ENCODE measurements at places on chromosomes 4 and X.
A peak's percentile ranks its signal among the peaks of the same experiment; 100 is the strongest.

GRCh38 chrX:10603612-10604011, 16.8 kb downstream of the MID1 start:
- DNase-seq: no peak

- no peak for DNase-seq
Measured at GRCh38 chrX:68299898-68300297, 133.4 kb downstream of the OPHN1 start.

DNA sequence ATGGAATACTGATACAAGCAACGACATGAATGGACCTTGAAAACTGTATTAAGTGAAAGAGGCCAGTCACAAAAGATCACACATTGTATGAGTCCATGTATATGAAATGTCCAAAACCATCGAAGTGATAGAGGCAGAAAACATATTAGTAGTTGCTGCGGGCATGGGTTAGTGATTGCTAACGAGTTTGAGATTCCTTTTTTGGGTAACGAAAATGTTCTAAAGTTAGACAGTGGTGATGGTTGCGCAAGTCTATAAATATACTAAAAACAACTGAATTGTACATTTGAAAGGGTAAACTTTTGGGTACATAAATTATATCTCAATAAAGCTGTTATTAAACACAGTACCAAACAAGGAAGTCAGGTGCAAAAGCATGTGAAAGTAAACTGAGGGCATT, 234.5 kb downstream of the FBXW7 start:
- no peak for DNase-seq

GRCh38 chr4:140865253-140866217, 109.3 kb upstream of the TBC1D9 start:
- DNase-seq: peak; percentile 6

- peak; percentile 25 for DNase-seq
Measured at GRCh38 chrX:9569876-9570301, 105.0 kb downstream of the TBL1X start.

GRCh38 chr4:121183361-121183760, 19.2 kb upstream of the TNIP3 start:
- DNase-seq: no peak

- no peak for DNase-seq
Measured at GRCh38 chr4:120158046-120158445, 91.4 kb upstream of the MAD2L1 start.

- DNase-seq: no peak
Measured at GRCh38 chr4:23884741-23885140, 5.1 kb downstream of the PPARGC1A start.

DNA sequence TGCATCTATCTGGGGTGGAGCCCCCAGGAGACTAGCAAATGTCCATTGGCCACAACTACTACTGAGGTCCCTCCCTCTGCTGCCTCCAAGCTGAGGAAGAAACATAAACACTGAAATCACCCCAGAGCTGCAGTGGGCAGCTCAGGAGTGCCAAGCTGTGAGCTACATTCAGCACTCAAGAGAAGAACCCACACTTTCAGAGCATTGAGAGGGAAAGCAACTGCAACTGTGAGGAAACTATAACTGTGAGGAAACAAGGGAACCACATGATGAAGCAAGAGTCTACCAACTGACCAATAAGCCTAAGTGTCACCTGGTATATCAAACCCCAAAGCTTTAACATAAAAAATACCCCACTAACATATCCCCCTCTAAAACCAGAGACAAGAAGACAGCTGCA, 373.5 kb upstream of the TACR3 start:
- DNase-seq: no peak

DNA sequence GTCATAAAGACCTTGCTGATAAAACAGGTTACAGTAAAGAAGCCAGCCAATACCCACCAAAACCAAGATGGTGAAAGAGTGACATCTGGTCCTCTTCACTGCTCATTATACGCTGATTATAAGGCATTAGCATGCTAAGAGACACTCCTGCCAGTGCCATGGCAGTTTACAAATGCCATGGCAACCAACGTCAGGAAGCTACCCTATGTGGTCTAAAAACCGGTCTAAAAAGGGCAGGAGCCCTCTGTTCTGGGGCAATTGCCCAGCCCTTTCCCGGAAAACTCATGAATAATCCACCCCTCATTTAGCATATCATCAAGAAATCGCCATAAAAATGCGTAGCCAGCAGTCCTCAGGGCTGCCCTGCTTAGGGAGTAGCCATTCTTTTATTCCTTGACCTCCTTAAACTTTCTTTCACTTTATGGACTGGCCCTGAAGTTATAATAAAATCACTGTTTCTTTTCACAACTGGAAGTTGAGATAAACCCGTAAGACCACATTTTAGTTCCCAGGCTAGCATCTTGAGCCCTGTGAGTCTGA, 260.5 kb upstream of the FAT1 start:
- no peak for DNase-seq
